ENCODE measurements at places on chromosomes 1 and 21.
A peak's percentile ranks its signal among the peaks of the same experiment; 100 is the strongest.

GRCh38 chr1:215418876-215419447 lies 148.1 kb upstream of the KCTD3 start:
- no peak for DNase-seq

- no peak for DNase-seq
Measured at GRCh38 chr21:17854745-17855144, 35.6 kb upstream of the C21orf91 start.

GRCh38 chr1:7302873-7303272 lies 468.2 kb upstream of the VAMP3 start:
- DNase-seq, result no peak

DNA sequence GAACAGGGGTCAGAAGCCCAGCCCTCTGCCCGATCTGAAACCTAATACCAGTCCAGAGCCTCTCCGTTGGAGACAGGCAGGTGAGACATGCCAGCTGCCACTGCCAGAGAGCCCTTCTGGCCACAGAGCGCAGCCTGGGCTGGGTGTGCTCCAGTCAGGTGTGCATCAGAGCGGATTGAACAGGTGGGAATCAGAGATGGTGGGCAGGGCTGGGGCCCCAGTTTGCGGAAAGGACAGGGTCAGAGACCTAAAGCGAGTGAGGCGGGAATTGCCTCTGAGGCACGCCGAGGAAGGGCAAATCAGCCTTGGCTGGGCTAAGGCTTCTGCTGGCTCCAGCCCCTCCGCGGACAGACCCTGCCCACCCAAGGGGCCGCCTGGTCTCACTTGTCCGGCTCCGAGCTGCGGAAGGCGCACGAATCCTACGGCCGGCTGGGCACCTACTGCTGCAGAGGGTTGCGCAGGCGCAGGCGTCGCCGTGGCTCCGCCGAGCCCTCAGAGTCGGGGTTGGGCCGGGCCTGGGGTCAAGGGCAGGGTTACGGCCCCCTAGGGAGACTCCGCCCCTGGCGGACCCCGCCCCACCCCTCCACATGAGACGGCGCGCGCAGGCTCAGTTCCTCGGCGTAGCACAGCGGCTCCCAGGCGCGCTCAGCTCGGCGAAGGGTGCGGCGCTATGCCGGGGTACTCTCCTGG lies 10.3 kb downstream of the CPLANE2 start:
- no peak for DNase-seq

GRCh38 chr1:19438516-19439195 lies 46.7 kb downstream of the CAPZB start:
- no peak for DNase-seq

- no peak for DNase-seq
Measured at GRCh38 chr1:163737261-163737660, 415.5 kb downstream of the NUF2 start.

DNA sequence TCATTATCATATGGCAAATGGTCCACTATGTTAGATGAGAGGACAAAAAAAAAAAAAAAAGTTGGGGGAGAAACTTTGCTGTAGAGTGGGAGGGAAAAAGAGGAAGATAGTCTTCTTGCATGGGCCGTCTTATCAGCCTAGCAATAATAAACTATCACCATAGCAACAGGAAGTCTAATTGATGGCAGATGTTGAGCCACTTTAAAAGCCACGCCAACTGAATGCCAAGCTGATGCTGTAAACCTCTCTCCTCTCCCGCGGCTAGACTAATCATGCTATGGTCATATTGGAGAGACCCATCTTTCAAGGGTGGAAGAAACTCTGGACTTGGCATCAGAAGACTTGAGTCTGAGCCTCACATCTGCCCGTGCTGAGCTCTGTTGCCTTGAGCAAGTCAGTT lies 122.2 kb upstream of the HOOK1 start:
- DNase-seq, result no peak

GRCh38 chr21:42374457-42374856 lies 8.1 kb upstream of the TFF1 start:
- no peak for DNase-seq

DNA sequence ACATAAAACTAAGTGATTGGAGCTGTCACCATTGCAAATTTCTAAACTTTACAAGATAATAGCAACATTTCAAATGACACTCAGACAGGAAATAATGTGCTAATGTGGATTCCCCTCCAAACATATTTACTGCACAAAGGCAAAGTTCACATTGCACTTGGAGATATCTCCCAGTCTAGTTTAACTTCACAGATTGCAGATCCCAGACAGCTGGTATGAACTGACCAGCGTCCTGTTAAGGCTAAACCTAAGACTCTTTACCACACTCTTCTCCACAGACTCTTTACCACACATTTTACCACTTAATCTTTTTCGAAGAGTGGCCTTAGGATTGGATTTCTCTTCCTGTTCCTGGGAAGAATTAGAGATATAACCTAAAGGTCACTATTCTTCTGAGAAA lies 40.6 kb upstream of the HSD3B1 start:
- no peak for DNase-seq

DNA sequence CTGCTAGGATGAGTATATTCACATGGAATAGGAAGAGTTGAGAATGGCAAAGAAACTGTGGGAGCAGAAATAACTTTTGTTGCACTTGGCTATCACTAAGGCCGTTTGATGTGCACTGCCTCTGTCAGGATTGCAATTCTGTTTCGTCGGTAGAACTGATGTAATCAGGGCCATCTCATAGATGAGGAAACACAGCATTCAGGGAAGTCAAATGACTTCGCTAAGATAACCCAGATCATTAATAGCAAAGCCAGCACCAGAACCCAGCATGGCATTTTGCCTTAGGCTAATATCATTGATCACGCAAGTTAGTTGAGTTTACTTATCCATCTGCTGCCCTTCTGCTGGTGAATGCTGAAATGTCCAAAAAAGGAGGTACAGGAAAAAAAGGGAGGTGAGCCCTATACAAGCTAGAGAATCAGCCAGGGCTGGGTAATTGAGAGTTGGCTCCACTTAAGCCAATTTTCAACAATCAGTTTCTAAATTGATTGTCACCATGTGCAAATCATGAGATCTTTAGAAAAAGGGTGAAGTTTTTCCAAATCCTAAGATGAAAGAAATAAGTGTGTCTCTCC lies 7.6 kb downstream of the RASSF5 start:
- DNase-seq, result no peak

GRCh38 chr1:168340781-168341482 lies 60.3 kb downstream of the TBX19 start:
- DNase-seq, result no peak

GRCh38 chr1:103514920-103515503 lies 10.5 kb upstream of the RNPC3 start:
- DNase-seq, result no peak

- no peak for DNase-seq
Measured at GRCh38 chr1:64474665-64475439, 4.9 kb downstream of the CACHD1 start.

DNA sequence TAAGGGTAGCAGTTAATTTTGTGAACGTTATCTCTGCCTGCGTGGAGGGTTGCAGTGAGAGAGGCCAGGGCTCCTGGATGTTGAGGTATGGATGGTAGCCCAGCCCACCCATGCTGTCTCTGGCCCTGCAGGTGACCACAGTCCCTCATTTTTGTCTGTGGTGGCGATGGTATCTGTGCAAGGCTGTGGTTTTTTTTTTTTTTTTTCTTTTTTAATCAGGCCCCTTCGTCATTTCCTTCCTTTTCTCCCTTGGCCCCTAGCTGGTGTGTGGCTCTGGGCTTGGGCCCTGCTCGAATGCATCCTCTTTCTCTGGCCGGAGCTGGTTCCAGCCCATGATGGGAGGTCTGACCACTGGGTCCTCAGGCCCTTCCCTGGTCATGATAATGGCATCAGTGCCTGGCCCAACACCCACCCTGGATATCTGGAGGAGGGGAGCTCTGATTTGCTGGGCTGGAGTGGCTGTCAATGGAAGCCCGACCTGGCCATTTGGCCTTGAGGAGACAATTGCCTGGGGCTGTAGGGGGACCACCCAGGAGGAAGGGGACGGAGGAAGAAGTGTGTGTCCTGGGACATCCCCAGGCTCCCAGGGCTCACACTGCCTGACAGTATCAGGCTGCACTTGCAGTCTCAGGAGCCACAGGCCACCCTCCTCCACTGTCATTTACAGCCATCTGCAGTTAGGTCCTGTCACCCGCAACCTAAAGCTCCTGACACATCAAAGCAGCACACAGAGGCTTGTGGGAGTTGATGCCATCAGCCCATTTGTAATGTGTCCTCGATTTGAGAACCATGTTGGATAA lies 8.1 kb upstream of the RNF187 start:
- peak; percentile 63 for DNase-seq

DNA sequence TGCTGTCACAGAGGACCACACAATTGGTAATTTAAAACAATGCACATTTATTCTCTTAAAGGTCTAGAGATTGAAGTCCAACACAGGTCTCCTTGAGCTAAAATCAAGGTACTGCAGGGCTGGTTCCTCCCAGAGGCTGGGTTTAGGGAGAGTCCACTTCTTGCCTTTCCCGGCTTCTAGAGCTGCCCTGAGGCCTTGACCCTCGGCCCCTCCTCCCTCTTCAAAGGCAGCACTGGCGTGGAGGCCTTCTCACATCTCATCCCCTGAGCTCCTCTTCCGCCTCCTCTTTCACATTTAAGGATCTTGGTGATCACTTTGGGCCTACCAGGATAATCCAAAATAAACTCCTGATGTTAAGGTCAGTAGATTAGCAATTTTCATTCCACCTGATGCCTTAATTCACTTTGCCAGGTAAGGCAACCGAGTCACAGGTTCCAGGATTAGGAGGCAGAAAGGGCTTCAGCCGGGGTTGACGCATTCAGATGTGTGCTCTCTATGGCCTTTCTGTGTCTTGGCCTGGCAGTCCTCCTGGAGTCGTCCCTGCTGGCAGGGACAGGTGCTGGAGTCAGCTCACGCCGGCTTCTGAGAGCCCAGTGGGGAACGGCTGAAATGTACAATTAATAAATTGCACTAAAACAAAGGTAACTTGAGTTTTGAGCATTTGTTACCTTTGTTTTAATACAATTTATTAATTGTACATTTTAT lies 61.2 kb upstream of the ABCG1 start:
- DNase-seq, result no peak

GRCh38 chr21:34526618-34527290 lies 14.7 kb upstream of the KCNE1 start:
- no peak for DNase-seq

Data from H1 (cell line).